ENCODE measurements at places on chromosomes 16 and 17. TPM values are rescaled to one million over a fixed set of nuclear protein-coding genes. Genes with fewer than 3 reads are reported as not detected.
A peak's percentile ranks its signal among the peaks of the same experiment; 100 is the strongest.

DNA sequence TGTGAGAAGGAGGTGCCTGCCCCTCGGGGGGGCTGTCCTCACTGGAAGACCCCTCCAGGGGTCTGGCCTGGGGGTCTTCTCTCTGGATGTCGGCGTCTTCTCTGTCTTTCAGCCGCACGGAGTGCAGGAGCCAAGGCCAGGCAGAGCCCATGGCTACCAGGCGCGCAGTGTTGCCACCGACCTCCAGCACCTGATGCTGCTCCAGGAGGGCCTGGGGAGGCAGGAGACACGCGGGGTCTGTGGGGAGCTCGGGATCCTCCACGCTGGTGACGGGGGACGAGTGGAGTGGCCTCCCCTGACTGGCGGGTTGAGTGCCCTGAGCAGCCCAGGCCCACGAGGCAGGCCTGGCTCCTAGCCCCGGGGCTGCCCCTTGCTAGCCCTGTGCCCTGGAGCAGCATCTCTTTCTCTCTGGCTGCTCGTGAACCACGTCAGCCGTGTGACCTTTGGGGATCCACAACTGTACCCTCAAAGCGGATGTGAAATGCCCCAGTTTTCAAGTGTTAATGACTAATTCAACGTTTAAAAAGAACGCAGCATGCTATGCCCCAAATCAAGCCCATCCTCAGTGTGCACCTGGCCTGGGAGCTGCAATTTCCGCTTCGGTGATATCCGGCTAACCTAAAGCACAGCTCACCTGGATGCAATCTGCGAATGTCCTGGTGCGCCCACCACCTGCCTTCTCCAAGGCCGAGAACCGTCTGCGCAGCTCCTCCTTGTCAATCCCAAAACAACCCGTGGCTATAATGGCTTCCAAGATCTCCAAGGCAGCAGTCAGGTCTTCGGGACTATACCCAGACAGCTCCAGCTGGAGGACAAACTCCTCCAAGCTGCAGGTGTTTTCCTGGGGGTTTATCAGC, 62.9 kb downstream of the IL21R start:
- no peak for DNase-seq

- no peak for DNase-seq
Observed at GRCh38 chr16:81646561-81646960, 132.5 kb upstream of the PLCG2 start.

DNA sequence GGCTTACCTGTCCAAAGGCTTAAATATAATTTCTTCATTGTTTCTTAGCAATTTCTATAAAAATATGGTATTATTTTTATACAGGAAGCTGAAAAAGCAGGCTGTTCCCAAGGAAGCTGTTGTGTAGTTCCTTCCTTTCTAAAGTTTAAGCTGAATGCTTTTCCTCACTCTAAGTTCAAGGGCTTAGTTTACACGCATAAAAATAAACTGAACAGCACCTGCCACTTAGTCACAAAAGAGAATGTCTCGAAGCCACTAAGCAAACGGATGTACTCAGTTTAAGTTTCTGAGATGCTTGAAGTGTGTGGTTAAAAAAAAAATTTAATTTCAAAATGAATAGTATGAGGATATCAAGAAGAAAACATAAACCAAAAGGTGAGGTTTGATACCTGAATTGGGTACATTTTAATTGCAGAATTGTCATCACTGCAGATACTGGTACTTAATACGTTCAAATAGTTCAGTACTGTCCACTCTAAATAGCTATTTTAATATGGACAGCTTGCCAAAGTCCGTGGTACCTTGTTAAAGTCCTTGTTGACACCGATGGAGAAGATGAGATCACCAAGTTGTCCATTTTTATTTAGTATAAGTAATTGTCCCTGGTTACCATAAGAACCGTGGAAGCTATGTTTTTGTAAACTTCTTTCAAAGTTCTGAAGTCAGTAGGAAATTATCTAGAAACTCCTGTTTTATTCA, 38.1 kb downstream of the MRTFB start:
- DNase-seq, result no peak

DNA sequence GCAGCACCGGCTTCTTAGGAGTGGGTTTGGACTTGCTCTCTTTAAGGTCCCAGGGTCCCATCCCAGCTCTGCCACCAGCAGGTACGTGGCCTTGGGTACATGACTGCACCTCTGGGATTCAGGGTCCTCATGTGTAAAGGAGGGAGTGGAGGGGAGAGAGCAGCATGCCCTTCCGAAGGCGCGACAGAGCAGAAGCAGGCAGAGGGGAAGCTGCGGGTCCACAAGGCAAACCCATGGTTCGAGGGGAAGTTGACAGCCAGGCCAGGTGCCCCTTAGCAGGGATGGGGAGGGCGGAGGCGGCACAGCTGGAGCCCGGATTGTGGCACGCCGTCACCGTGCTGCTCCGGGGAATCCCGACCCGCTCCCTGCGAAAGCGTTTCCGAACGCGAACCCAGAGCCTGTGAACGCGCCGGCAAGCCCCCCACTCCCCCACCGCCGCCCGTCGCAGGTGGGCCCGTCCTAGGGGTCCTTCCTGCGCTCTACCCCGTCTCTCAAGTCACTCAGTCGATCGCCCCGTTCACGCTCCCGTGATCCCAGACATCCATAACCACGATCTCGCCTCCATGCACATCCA, 4.1 kb upstream of the TBX2 start:
- no peak for DNase-seq

- no peak for DNase-seq
Observed at GRCh38 chr17:59878624-59879023, 14.1 kb downstream of the TUBD1 start.

DNA sequence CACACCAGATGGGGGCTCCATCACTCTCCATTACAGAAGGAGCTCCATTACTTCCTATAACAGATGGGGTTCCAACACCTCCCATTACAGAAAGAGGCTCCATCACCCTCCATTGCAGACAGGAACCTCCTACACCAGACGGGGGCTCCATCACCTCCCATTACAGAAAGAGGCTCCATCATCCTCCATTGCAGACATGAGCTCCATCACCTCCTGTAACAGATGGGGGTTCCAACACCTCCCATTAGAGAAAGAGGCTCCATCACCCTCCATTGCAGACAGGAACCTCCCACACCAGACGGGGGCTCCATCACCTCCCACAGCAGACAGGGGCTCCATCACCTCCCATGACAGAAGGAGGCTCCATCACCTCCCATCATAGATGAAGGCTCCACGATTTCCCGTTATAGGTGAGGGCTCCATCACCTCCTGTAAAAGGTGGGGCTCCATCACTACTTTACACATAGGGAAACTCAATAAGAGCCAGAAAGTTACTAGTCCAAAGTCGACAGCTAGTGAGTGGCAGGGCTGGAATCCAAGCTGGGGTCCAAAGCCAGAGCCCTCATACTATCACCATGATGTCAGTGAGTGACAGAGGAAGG, 224.8 kb downstream of the RBFOX3 start:
- no peak for DNase-seq

DNA sequence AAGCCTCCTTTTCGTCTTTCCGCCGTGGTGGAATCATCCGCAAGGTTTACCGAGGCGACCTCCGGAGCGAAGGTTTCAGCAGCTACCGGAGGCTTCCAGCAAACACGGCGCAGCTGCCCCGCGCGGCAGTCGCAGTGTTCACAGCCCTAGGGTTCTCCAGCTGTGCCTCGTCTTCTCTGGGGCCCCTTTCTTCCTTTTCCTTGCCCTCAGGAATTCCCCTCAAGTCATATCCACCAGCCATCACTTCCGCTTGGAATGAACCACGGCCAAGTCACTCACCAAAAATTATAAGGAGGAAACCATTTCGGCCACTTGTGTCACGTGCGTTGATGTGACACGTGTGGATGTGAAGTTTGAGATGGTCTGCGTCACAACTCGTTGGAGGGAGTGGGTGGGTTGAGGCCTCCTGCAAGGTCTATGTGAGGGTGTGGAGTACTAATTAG, 636 bp upstream of the ERN1 start:
- DNase-seq, result peak; percentile 68

DNA sequence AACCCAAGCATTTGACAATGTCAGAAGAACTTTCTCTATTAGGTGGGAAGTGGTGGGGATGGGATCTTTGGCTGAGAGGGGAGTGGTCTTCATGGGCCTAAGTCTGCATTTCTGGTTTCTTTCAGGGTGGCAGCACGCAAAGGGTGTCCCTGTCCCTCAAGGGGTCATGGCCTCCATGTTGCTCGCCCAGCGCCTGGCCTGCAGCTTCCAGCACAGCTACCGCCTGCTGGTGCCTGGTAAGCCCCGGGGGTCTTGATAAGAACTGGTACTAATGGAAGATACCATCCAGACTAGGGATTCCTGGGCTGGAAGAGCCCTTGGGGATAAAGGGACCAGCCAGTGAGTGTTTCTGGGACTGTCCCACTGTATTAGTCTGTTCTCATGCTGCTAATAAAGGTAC, 61.2 kb downstream of the ABAT start:
- no peak for DNase-seq

The KRTAP9-8 gene
- not detected for total RNA-seq

The KRT17 gene
- total RNA-seq, result not detected

The EVPLL gene
- not detected for total RNA-seq

The RAB37 gene
- total RNA-seq, result 51.7 TPM

The MSLN gene
- not detected for total RNA-seq
